ENCODE measurements at places on chromosomes 5 and 9. TPM values are rescaled to one million over a fixed set of nuclear protein-coding genes. Genes with fewer than 3 reads are reported as not detected.

GRCh38 chr5:180990086-180990881 is 1.6 kb downstream of the BTNL3 start:
- no peaks in the 10 kb centered on the region for H3K36me3 ChIP-seq
- no peaks in the 10 kb centered on the region for H3K4me1 ChIP-seq
- DNase-seq = no peak

The GHR gene
- 9.6 TPM for total RNA-seq

GRCh38 chr5:131382407-131383395 is 118.8 kb downstream of the CDC42SE2 start:
- H3K4me1 ChIP-seq = no peaks in the 10 kb centered on the region
- H3K36me3 ChIP-seq = no peaks in the 10 kb centered on the region
- H3K4me3 ChIP-seq = no peak overlapping the region
- H3K27ac ChIP-seq = no peak overlapping the region

The CLK4 gene
- 9.9 TPM for total RNA-seq

- no peak for DNase-seq
- H3K36me3 ChIP-seq = no peaks in the 10 kb centered on the region
- H3K27me3 ChIP-seq = no peaks in the 10 kb centered on the region
Measured at GRCh38 chr9:38284039-38284575, 108.4 kb upstream of the ALDH1B1 start.

The CXCL14 gene
- 1.0 TPM for total RNA-seq

GRCh38 chr5:152514827-152515397 is 109.8 kb upstream of the NMUR2 start:
- H3K27ac ChIP-seq = no peak overlapping the region
- no peaks in the 10 kb centered on the region for H3K27me3 ChIP-seq
- no peaks in the 10 kb centered on the region for H3K36me3 ChIP-seq
- no peak overlapping the region for H3K4me3 ChIP-seq
- no peak for DNase-seq

- no peak overlapping the region for H3K4me3 ChIP-seq
- no peaks in the 10 kb centered on the region for H3K4me1 ChIP-seq
- no peak for DNase-seq
- H3K27me3 ChIP-seq = no peaks in the 10 kb centered on the region
- no peak overlapping the region for H3K27ac ChIP-seq
- H3K36me3 ChIP-seq = no peaks in the 10 kb centered on the region
Measured at GRCh38 chr9:8670751-8671150, 871.2 kb upstream of the DMAC1 start.

- H3K27me3 ChIP-seq = no peaks in the 10 kb centered on the region
- H3K36me3 ChIP-seq = no peaks in the 10 kb centered on the region
- peak; percentile 65 for DNase-seq
- H3K4me3 ChIP-seq = no peak overlapping the region
- peaks cover 61% of the 10 kb centered on the region for H3K4me1 ChIP-seq
- no peak overlapping the region for H3K27ac ChIP-seq
Measured at GRCh38 chr5:173010547-173011464, 27.2 kb downstream of the ATP6V0E1 start.

The POU5F2 gene
- total RNA-seq = 0.25 TPM

GRCh38 chr5:8150791-8151190 is 281.8 kb downstream of the MTRR start:
- no peak overlapping the region for H3K4me3 ChIP-seq
- no peak overlapping the region for H3K27ac ChIP-seq
- DNase-seq = no peak
- H3K4me1 ChIP-seq = no peaks in the 10 kb centered on the region
- H3K27me3 ChIP-seq = no peaks in the 10 kb centered on the region
- H3K36me3 ChIP-seq = no peaks in the 10 kb centered on the region
